ENCODE measurements at places on chromosomes 12 and 14. TPM values are rescaled to one million over a fixed set of nuclear protein-coding genes. Genes with fewer than 3 reads are reported as not detected.

Gene NKX2-8
- total RNA-seq: 1.2 TPM

Gene CISTR
- not detected for total RNA-seq

DNA sequence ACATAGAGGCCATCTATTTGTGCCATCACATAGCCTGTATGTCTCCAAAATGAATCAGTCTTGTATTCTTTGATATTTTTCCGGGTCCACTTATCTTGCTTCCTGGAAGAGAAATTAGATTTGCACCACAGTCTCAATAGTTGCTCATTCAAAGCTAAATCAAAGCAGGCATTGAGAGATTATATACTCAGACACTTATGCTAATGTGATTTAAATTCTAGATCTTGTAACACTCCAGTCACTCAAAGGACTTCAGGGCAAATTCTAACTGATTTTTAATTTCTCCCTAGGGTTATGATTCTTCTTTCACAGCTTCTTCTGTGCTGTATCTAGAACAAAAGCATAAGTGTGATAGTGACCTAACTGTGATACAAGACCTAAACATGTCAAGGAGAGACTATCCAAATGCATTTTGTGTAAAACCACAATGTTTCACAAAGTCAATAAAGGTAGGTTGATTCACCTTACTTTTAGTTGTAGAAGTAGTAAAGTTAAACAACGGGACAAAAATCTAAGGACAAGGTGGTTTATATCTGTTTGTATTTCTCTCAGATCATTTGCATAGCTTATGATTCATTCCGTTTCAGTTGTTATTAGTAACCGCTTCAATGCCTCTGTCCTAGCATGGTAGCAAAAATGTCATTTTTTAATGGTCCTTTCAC, 26.8 kb downstream of the PLBD1 start:
- no peak overlapping the region for H3K27ac ChIP-seq
- no peaks in the 10 kb centered on the region for H3K27me3 ChIP-seq
- peaks cover 4% of the 10 kb centered on the region for H3K36me3 ChIP-seq
- DNase-seq: no peak
- no peaks in the 10 kb centered on the region for H3K4me1 ChIP-seq

Gene PARP2
- 17.1 TPM for total RNA-seq

DNA sequence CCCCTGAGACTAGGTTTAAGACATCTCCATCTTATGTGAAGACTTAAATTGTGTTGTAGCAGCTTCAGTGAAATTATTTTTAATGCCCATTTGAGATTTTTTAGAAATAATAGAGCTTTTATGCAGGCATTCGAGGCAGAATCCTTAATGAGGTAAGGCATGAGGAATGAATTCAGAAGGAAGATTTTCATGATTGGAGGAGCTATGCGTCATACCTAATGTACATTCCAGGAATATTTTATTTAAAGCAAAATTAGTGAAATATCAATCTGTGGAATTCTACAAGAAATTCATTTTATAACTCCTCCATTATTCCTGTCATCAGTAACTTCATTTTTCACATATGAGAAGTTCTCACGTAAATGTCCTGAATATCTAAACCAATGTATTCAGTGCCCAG, 36.0 kb upstream of the GARIN6 start:
- no peaks in the 10 kb centered on the region for H3K4me1 ChIP-seq
- DNase-seq: no peak
- no peak overlapping the region for H3K27ac ChIP-seq
- no peaks in the 10 kb centered on the region for H3K27me3 ChIP-seq
- no peak overlapping the region for H3K4me3 ChIP-seq

- DNase-seq: no peak
- no peaks in the 10 kb centered on the region for H3K4me1 ChIP-seq
- H3K36me3 ChIP-seq: no peaks in the 10 kb centered on the region
- H3K27ac ChIP-seq: no peak overlapping the region
- no peak overlapping the region for H3K4me3 ChIP-seq
These were observed 551.2 kb upstream of the SEL1L start for GRCh38 chr14:82084813-82085212.

DNA sequence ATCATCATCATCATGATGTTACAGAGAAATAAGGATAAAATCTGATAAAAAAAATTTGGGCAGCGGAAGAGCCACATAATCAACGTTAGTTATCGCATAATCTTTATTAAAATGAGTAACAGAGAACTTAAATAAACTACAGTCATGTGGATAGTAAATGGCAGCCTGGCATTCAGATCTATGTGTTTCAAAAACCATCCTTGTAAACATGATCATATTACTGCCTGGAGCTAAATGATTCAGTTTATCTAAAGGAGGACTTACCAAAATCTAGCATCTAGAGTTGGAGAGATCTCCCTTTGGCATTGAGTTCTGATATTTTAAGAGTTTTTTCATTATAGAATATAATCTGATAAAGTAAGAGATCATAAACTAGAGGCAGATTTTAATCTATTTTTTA, 200.1 kb upstream of the MGAT4C start:
- H3K27ac ChIP-seq: no peak overlapping the region
- no peak overlapping the region for H3K4me3 ChIP-seq
- no peak for DNase-seq
- no peaks in the 10 kb centered on the region for H3K36me3 ChIP-seq
- no peaks in the 10 kb centered on the region for H3K27me3 ChIP-seq

- peaks cover 10% of the 10 kb centered on the region for H3K4me1 ChIP-seq
- H3K36me3 ChIP-seq: no peaks in the 10 kb centered on the region
- H3K27ac ChIP-seq: no peak overlapping the region
- DNase-seq: no peak
- H3K4me3 ChIP-seq: no peak overlapping the region
These were observed 52.7 kb downstream of the CCDC85C start for GRCh38 chr14:99551034-99551922.

- DNase-seq: peak; percentile 64
- H3K4me1 ChIP-seq: peaks cover 22% of the 10 kb centered on the region
- H3K27me3 ChIP-seq: no peaks in the 10 kb centered on the region
- peaks cover 57% of the 10 kb centered on the region for H3K36me3 ChIP-seq
- H3K27ac ChIP-seq: peak overlapping the region; percentile 58
- H3K4me3 ChIP-seq: peak overlapping the region; percentile 54
These were observed 60.6 kb downstream of the LGMN start for GRCh38 chr14:92687681-92688433.

Data from lower lobe of right lung (tissue), 2 donors.